ENCODE measurements at places on chromosomes 13 and 19.
A peak's percentile ranks its signal among the peaks of the same experiment; 100 is the strongest.

GRCh38 chr13:99395436-99395835, 88.2 kb upstream of the GPR183 start:
- no peak for DNase-seq

GRCh38 chr13:31172535-31172934, 10.8 kb upstream of the HSPH1 start:
- DNase-seq: no peak

- DNase-seq: no peak
These were observed 27.3 kb upstream of the MPHOSPH8 start for GRCh38 chr13:19606152-19606551.

DNA sequence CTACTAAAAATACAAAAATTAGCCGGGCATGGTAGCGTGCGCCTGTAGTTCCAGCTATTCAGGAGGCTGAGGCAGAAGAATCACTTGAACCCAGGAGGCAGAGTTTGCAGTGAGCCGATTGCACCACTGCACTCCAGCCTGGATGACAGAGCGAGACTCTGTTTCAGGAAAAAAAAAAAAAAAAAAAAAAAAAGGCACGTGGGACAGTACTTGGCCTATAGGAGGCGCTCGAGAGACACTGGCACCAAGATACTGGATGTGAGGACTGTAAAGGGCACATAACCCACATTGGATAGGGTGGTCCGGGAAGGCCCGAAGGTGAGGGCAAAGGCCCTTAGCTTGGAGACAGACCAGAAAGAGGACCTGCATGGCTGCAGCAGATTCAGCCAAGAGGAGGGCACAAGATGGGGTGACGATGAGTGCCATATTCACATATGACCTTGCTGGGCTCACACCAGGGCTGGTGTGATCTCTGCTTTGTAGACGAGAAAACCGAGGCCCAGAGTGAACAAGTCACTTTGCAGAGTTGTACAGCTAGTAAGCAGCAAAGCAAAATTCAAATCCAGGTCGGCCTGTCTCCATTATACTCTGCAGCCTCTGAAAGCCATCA, 89.4 kb downstream of the DPF1 start:
- DNase-seq: no peak

DNA sequence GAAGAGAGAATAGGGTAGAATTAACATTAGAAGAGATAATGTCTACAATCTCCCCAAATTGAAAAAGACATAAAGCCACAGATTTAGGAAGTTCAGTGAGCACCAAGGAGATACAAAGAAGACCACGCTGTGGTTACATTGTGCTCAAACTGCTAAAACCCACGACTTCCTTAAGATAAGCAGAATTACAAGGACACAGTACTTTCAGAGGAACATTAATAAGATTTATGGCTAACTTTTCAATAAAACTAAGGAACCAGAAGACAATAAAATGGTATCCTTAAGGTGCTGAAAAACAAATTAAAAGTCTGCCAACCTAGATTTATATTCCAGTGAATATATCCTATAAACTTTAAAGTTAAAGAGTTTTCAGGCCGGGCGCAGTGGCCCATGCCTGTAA, 7.4 kb upstream of the IL17D start:
- no peak for DNase-seq

GRCh38 chr13:23696610-23697009, 126.4 kb downstream of the TNFRSF19 start:
- DNase-seq: no peak

DNA sequence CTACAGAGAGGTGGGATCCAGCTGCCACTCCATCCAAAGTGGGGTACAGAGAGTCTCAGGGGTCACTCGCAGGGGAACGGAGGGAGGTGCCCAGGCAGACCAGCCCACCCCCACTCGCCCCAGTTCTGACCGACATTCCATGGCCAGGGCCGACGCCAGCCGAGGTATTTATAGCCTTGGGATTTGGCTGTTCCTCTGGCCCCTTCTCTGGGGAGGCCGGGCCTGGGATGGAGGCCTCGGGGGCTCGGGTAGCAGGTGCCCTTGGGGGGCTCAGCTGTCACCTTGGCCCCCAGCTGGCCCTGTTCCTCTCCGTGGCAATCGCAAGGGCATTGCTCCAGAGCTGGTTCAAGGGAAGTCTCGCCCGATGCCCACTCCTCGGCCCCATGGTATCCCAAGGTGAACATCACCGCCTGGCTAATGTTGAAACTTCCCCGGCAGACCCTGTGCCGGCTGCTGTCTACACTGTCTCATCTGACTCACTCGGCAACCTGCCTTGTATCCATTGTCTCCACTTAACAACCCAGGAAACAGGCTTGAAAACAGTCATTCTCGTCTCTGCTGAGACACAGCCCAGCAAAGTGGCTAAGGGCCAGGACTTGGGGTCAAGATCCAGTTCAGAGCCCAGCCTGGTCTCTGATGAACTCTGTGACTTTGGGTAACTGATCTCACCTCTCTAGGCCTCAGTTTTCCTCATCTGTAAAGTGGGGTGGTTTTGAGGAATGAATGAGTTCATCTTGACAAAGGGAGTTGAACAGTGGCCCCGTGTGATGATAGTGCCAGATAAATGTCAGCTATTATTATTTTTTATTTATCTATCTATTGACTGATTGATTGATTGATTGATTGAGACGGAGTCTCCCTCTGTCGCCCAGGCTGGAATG, 9.7 kb downstream of the PRKACA start:
- no peak for DNase-seq

- no peak for DNase-seq
These were observed 149.1 kb downstream of the TM9SF2 start for GRCh38 chr13:99650410-99650809.

- no peak for DNase-seq
These were observed 17.4 kb downstream of the UFM1 start for GRCh38 chr13:38366954-38367645.

GRCh38 chr13:107680115-107680514, 535.2 kb downstream of the LIG4 start:
- DNase-seq: peak; percentile 46

DNA sequence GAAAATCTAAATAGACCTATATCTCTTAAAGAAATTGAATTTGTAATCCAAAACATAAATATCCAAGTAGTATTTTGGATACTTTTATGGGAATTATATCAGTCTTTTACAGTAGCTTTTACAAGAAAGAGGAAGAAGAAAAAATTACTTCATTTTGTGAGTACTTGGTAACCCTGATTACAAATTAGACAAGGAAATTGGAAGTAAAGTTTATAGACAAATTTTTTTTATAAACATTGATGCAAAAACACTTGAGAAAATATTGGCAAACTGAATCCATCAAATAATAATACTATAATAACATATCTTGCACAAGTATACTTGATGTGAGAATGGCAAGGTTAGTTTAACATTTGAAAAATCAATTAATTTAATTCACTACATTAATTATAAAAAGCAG, 954.1 kb upstream of the MIR17HG start:
- DNase-seq: no peak

- no peak for DNase-seq
These were observed 5.8 kb downstream of the TEAD2 start for GRCh38 chr19:49356382-49356781.

GRCh38 chr13:64617231-64617630, 2612.9 kb downstream of the PCDH9 start:
- DNase-seq: no peak

DNA sequence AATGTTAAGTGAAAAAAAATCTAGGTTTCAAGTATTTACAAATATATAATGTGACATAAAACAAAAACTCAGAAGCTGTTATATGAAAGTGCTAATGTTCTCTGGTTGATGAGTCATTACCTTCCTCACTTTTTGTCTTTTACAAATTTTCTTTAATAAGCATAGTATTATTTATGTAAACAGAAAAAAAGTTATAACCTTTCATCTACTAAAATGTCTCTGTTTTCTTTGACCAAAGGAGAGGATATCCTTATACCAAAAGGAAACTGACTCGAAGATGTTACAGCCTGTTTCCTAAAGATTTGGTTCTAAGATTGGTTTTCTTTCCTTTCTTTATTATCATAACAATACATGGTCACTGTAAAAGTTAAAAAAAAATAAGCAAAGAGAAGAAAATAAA, 38.0 kb downstream of the RCBTB2 start:
- DNase-seq: no peak

DNA sequence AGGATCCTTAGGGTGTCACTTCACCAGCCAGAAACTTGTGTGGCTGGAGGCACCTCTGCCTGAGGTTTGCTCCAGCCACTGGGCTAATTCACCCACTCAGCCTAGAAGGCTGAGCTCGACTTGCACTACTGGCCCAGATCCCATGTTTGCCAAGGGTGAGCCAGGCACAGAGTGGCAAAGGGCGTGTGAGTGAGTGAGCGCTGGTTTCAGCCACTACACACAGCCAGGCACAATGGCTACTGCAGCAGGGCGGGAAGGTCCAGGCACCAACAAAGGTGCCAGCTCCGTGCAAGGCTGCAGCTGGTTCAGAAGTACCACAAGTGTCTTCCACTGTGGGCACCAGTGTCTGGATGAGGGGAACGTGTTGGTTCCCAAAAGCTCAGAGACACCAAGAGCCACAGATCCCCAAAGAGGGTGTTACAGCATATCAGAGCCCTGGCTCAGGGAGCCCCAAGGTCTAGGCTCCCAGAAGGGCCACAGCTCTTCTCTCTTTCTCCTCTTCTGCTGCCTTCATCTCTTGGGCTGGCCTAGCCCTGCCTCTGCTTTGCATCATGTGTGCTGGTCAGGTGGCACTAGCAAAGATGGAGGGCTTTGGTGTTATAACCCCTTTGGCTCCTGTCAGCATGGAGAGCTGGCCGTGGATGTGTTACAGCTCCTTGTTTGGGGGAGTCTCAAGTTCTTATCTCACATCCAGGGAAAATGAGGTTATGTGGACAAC, 736.3 kb upstream of the KLHL1 start:
- DNase-seq: no peak

GRCh38 chr19:31733591-31733990, 384.4 kb upstream of the TSHZ3 start:
- no peak for DNase-seq

GRCh38 chr13:47239025-47239424, 342.2 kb upstream of the HTR2A start:
- DNase-seq: no peak

- no peak for DNase-seq
These were observed 6.0 kb downstream of the LENG8 start for GRCh38 chr19:54454781-54455675.

DNA sequence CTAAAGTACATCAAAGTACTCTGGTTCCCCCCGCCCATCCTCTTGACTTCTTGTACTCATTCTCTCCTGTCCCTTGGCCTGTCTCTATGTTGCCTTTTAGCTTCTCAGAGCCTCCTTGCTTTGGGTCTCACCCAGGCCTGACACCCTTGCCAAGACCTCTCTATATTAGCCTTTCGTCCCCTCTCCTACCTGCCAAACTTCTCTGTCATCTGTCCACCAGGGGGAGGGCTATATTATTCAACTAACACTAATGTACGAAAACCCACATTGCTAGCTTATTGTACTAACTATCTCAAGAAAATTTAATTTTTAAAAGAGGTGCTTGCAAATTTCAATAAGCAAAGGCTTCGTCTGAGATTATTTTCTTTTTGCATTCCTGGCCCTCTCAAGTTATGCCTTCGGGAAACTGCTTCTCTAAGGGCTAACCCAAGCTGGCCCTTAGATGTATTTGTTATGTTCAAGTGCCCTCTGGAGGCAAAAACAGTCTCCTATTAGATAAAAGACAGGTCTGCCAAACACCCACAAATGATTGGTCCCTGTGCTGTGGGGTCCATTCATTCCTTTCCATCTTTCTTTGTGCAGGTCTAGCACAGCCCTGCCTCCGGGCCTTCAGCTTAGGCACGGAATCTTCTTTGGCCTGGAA, 6.3 kb upstream of the MRPS31 start:
- peak; percentile 66 for DNase-seq

DNA sequence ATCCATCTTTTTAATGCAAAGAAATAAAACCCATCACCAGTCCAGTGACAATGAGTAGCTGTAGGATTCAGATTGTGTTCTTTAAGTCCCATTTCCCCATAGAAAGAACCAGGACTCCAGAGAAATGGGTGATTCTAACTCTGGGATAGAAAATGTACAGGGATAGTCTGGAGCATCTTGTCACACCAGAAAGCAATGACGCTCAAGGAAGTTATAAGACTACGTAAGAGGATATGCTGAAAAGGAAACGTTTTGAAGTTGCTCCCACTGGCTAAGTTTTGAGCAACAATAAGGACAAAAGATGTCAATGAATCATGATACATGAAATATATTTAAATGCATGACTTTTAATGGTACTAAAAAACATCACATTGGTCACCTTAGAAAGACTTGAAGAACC, 360.1 kb downstream of the DLEU7 start:
- DNase-seq: no peak

GRCh38 chr19:34712395-34713261, 21.4 kb upstream of the ZNF181 start:
- peak; percentile 56 for DNase-seq

- no peak for DNase-seq
These were observed 244.8 kb upstream of the KLHL1 start for GRCh38 chr13:70353096-70353495.

GRCh38 chr13:19982447-19983043, 24.0 kb downstream of the ZMYM2 start:
- DNase-seq: no peak

GRCh38 chr13:27176470-27177410, 5.1 kb upstream of the USP12 start:
- DNase-seq: no peak

DNA sequence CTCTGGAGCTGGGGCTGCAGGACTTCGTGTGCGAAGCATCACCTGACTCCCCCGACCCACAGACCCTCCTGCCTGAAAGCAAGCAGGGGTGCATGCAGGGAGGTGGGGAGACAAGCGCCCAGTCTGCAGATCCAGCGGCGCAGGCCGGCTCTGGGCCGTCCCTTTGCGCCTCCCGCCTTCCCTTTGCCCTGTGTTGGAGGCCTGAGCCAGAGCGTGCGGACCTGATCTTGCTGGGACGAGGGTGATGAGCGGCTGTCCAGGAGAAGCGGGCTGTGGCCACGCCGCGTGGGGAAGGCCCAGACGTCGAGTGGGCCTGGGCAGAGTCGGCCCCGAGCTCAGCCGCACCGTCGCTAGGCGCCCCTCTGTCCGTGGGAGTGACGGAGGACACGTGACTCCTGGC, 5.3 kb upstream of the GRTP1 start:
- no peak for DNase-seq

DNA sequence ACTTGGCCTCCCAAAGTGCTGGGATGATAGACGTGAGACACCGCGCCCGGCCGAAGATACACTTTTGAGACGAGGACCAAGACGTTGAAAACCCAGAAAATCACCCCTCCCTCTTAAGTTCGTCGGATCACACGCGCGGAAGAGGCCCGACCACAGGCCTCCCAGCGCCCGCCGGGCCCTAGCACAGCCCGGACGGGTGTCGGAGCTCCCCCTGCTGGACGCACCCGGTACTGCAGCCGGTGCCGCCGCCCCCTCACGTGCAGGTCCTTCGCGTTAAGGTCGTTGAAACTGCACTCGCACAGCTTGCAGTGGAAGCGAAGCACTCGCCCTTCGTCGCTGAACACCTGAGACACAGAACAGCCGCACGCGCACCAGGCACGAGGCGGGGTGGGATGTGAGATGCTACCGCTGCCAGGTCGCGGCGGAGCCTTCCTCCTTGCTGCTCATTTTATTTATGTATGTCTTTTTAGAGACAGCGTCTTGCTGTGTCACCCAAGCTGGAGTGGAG, 35.7 kb upstream of the MATK start:
- DNase-seq: peak; percentile 39

GRCh38 chr19:55082020-55082851, 6.6 kb downstream of the EPS8L1 start:
- DNase-seq: no peak

Data from NCI-H1092 treated with DMSO at 0.1 percent for 48 hours (cell line).